ENCODE measurements at places on chromosomes 16 and 17.
A peak's percentile ranks its signal among the peaks of the same experiment; 100 is the strongest.

DNA sequence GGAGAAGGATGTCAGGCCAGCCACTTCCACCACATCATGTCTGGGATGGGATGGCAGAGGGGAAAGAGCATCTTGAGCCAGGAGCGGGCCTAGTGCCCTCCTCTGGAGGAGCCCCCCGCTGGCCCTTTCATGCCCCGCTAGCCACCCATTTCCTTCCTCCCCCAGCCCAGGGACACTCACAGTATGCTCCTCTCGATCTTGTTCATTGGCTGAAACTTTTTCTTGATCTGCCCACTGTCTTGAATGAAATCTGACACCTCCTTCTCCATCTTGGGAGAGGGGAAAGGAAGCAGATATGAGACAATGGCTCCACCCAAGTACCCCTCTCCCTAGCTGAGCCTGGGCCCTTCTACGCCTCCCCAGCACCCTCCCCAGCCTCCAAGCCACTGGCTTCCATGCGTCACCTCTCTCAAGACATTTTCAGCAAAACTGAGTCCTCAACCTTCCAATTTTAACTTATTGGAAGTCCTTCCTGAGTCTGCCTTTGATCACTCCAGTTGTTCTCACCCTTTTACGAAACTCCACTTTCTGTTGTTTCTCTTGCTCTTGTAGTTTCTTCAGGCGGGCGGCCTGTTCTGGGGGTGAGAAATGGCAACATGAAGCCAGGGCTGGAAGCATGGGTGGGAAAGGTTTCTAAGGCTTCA is 7.2 kb downstream of the SPAG7 start:
- H3K27me3 ChIP-seq: no peaks in the 10 kb centered on the region
- peaks cover 11% of the 10 kb centered on the region for H3K4me1 ChIP-seq
- H3K4me3 ChIP-seq: no peak overlapping the region
- H3K27ac ChIP-seq: peak overlapping the region; percentile 77

DNA sequence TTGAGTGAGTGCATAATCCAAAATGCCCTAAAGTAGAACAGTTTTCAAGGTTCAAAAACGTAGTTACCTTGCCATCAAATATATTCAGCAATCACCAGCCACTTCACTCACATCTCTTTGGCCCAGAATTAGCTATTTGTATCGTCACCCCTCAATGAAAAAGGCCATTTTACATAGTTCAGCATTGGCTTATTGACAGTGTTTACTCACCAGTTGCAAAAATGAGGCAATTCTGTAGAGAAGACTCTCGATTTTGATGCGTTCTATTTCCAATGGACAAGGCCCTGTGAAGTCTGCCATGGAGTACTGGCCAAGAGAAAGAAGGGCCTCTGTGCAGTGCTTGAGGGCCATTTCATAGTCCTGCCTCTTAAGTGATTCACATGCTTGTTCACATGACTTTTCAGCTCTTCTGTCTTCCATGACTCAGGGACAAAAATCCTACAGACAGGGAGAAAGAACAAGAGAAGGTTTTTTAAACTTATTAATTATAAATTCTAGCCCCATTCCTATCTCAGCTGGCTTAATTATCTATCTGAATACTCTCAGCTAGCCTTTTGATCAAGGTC is 26.5 kb downstream of the HELZ start:
- H3K36me3 ChIP-seq: peaks cover 11% of the 10 kb centered on the region
- H3K4me1 ChIP-seq: peaks cover 10% of the 10 kb centered on the region
- no peak overlapping the region for H3K4me3 ChIP-seq
- no peak overlapping the region for H3K27ac ChIP-seq

DNA sequence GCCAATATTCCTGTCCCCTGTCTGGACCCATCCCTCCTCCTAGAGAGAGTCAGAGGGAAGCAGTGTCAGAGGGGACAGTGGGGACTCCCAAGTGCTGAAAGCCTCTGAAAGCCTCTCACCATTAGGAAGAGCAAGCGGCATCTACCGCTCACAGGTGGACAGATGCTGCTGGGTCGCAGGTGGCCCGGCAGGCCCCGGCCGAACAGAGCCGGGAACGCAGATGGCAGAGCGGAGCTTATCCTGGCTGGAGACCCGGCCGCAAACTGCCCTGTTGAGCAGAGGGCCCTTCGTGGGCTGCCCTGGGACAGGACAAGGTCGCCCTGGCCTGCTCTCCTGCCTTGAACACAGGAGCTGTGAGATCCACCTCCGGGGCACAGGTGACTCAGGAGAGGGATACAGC is 23.0 kb upstream of the NAT9 start:
- peaks cover 71% of the 10 kb centered on the region for H3K36me3 ChIP-seq
- no peak overlapping the region for H3K27ac ChIP-seq
- H3K4me1 ChIP-seq: no peaks in the 10 kb centered on the region
- no peak overlapping the region for H3K4me3 ChIP-seq

DNA sequence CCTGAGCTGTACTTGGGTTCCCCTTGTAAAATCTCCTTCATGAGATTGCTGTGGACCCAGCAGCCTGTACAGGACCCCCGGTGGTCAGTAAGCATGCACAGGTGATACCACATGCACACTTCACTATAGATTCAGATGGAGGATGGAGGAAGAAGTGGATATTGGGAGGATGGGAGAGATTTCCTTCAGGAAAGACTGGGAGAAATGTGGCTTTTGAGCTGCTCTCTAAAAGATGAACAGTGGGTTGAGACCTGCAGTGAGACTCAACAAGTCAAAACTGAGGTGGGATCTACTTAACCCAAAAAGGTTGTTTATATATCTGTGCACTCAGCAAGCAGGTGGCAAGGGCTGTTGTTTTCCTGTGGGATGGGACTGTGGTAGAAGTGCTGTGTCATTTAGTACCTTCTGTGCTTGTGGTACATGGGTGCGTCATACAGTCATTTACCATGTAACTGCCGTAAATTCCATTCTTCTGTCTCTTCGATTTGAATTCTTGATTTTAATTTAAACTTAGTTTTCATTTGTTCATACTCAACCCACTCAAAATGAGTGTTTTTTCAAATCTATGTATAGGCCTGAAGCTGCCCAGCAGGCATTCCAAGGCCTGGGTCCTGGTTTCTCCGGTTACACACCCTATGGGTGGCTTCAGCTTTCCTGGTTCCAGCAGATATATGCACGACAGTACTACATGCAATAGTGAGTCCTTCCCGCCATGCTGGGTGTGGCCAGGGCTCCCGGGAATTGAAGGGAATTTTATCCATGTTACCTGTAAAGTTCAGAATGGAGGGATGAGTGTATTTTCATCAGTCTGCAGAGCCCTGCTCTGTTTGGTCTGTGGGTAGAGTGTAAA is 6.9 kb downstream of the HERPUD1 start:
- peak overlapping the region; percentile 95 for H3K27ac ChIP-seq
- peaks cover 88% of the 10 kb centered on the region for H3K36me3 ChIP-seq
- no peak for DNase-seq
- peaks cover 91% of the 10 kb centered on the region for H3K4me1 ChIP-seq

DNA sequence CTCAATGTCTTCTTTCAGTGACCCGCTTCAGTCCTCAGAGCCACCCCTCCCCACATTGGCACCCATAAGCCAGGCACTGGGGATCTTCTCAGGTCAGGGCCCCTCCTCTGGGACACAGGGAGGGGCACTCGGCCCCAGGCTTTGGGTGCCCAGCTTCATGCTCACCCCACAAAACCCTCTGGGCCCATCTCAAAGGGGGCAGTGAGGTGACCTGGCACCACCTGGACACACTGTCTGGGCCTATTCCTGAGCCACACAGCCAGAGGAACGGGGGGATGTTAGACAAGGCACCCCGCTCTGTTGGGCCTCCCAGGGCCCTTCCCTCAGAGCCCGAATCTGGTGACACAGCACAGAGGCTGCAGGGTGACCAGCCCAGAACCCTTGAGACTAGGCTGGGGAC is 36.1 kb downstream of the TNFRSF13B start:
- no peak for DNase-seq
- peaks cover 7% of the 10 kb centered on the region for H3K27me3 ChIP-seq
- H3K4me1 ChIP-seq: peaks cover 11% of the 10 kb centered on the region

DNA sequence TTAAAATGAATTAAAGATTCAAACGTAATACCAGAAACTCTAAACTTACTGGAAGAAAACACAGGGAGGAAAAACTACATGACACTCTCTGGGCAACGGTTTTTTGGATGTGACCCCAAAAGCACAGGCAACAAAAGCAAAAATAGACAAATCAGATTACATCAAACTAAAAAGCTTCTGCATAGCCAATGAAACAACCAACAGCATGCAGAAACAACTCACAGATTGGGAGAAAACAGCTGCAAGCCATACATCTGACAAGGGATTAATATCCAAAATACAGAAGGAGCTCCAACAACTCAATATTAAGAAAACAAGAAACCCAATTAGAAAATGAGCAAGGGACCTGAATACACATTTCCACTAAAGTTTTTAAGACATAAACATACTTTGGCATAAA is 69.2 kb upstream of the ALOX12 start:
- H3K4me3 ChIP-seq: no peak overlapping the region
- no peak for DNase-seq
- peaks cover 3% of the 10 kb centered on the region for H3K4me1 ChIP-seq
- H3K27ac ChIP-seq: no peak overlapping the region

- no peaks in the 10 kb centered on the region for H3K36me3 ChIP-seq
- H3K27ac ChIP-seq: no peak overlapping the region
- DNase-seq: no peak
- H3K4me3 ChIP-seq: no peak overlapping the region
- no peaks in the 10 kb centered on the region for H3K4me1 ChIP-seq
- H3K27me3 ChIP-seq: no peaks in the 10 kb centered on the region
Measured at GRCh38 chr17:70677783-70678647, 508.7 kb downstream of the KCNJ2 start.

GRCh38 chr17:63966646-63967264 is 6.0 kb downstream of the SCN4A start:
- H3K27me3 ChIP-seq: no peaks in the 10 kb centered on the region
- no peak overlapping the region for H3K4me3 ChIP-seq
- peaks cover 11% of the 10 kb centered on the region for H3K4me1 ChIP-seq
- no peak for DNase-seq
- H3K27ac ChIP-seq: no peak overlapping the region
